ENCODE measurements at places on chromosomes 6 and 20.

DNA sequence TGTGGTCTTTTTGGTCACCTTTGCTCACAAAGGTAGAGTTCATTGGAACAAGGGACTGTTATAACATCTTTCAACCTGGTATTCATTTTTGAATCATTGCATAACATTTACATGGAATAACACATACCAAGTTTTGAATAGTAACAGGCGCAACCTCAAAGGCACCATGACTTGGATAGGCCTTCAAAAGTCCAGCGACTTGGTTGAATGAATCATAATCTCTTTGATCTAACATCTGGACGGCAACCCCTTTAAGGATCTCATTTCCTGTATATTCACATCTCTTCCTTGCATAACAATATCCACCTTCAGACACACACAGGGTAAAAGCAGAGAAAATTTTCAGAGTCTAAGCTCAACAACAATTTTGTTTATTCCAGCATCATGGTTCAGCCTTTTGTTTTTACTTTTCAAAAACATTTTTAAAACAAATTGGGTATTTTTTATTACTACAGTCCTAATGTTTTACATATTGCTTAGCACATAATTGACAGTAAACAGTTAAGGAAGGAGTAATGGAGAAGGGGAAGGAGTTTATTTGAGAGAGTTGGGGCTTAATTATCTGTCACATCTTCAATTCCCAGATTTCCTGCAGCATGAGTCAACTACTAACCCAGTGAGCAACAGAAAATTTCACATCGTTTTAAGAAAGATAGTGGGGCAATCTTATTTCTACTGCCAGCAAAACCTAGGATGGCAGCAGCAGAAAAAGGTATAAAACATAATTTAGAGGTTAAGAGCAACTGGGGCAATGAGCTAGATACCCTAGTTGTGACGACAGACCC, 41.8 kb upstream of the F13A1 start:
- no peak for DNase-seq

- no peak for DNase-seq
Measured at GRCh38 chr6:146381486-146381885, 162.1 kb upstream of the RAB32 start.

GRCh38 chr20:46255440-46256104, 52.7 kb downstream of the CDH22 start:
- DNase-seq = peak; percentile 90

- DNase-seq = no peak
Measured at GRCh38 chr6:135147637-135148592, 33.2 kb upstream of the MYB start.

DNA sequence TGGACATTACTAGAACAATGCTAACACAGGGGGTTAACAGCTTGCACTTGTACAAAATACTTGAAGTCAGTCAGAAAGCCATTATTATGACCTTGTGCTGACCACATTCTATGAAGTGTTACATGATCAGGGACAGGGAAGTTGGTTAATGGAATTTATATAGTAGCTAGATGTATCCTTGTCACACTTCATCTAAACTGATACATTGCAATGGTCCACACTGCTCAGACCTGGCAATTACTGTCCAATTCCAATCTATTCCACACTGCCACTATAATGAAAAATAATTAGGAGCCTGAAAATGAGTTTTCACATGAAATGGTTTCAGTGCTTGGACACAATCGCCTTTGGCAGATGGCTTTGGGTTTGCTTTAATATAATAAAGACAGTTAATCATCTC, 850.8 kb downstream of the EPHA7 start:
- DNase-seq = no peak

DNA sequence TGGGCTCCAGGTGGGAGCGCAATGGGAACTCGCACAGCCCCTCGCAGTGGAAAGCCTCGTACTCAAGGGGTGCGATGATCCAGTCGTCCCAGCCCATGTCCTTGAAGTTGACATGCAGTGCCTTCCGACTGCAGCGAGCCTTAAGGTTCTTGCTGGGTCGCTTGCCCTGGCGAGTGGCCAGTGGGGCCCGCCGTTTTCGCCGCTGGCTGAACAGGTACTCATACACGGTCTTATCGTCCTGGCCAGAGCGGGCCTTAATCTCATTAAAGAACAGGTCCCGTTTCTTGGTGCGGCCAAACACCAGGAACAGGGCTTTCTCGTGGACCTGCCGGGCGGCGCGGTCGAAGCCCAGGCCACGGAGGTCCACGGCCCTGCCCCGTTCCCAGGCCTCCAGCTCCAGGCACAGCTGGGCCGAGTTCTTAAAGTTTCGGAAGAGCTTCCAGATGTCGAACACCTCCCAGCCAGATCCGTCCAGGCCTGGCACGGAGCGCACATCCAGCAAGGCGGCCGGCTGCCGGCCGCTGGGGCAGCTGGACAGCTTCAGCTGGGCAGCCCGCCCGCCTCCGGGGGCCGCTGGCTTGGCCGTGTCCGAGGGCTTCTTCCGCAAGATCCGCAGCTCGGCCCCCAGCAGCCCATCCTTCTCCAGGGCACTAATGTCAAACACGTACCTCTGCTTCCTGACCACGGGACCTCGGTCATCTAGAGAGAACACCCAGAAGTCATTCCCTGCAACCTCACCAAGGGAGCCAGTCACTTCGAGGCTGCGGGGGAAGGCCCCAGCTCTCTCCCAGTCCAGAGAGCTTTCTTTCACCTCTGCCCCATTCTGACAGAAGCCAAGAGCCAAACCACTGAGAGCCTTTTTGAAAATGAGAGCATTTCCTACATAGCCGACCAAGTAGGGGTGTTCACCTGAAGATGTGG, 3.7 kb downstream of the GDF5 start:
- no peak for DNase-seq

DNA sequence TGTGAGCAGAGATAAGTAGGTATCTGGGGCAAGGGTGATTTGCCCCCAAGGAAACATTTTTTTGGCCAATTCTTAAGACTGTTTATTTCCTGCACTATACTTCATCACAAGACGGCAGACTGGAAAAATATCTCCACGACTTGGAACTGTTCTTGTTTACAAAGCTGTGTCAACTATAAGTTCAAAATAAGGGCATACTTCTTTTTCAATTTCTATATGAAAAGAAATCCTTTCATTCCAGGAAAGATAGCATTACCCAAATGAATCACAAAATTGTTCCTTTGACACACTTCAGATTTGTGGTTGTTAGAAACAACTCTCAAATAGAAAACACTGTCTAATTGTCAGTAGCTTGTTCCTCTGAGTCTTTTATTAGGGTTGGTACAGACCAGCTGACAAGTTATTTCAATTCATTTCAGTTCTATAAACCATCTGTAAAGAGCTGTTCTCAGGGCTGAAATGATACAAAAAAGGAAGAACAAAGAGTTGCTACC, 212.9 kb upstream of the PRDM1 start:
- no peak for DNase-seq

DNA sequence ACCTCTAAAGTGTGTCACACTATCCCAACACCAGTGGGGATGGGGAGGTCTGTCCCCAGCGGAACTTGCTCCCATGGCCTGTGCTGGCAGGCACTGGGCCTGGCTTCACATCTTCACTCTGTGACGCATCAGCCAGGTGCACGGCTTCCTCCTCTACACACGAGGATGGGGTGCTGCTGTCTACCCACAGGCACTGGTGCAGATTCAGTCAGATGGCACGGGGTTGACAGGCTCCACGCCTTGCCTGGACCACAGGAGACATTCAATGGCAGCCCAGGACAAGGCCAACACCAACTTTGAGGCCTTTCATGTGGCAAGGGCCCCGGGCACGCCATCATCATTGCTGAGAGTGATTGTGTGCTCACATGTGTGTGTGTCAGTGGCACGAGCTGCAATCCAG, 92.4 kb downstream of the TMEM242 start:
- no peak for DNase-seq

GRCh38 chr6:89434954-89435353, 2.0 kb downstream of the ANKRD6 start:
- no peak for DNase-seq

- DNase-seq = no peak
Measured at GRCh38 chr6:53603386-53604116, 58.6 kb upstream of the GCLC start.

DNA sequence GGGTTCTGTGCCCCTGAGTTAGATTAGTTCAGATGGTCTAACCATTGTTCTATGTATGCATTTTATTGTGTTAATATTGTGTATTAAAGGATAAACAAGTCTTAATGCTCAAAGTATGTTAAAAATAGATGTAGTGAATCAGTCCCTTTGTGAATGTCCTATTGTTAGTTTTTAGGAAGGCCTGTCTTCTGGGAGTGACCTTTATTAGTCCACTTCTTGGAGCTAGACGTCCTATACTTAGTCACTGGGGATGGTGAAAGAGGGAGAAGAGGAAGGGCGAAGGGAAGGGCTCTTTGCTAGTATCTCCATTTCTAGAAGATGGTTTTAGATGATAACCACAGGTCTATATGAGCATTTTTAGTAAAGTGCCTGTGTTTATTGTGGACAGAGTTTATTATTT, 12.3 kb upstream of the HMGN4 start:
- DNase-seq = no peak

DNA sequence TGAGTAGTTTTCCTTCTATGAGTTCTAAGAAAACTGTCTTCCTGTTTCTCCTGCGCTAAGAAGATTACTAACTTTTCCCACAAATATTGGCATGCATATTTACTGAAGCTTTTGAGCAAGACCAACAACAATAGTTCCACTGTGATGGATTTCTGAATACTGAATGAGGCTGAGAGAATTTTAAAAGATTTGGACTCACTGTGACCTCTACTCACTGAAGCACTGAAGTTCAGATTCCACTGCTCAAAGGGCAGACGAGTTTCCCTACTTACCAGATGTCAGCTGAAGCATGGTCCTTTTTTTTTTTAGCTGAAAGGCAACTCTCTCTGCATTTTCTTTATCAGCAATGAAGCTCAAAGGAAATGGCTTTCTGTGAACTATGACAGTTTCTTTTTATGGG, 718.5 kb downstream of the RFPL4B start:
- no peak for DNase-seq

GRCh38 chr20:1894471-1894950, 696 bp upstream of the SIRPA start:
- DNase-seq = no peak

DNA sequence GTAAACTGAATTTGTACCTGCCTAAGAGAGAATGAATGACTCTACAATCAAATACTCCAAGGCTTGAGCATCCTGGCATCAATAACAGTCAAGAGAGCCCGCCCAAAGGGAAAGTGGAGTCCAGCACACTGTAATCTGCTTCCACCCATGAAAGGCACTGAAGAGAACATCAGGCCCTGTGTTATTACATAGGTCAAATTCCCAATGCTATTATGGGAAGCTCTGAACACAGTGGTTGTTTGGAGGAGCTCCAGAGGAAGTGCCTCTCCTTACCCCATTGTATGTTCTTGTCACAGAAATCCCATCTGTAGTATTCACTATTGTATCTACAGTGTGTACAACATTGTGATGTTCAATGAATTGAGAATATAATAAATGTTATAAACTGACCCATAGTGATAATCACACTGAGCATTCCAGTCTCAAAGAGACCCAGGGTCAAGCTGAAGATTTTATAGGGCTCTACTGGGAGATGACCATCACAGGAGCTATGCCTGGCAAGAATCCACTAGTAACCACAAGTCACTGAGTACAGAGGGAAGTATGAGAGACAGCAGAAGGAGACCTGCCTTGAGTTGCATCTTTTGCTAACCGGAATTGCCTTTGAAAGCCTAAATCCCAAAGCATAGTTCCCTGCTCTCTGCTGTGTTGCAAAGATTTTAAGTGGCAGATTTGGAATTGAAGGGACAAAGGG, 446.7 kb downstream of the GJA1 start:
- DNase-seq = no peak

GRCh38 chr6:14275493-14275851, 157.9 kb downstream of the CD83 start:
- no peak for DNase-seq

- no peak for DNase-seq
Measured at GRCh38 chr6:11460837-11461661, 76.5 kb upstream of the TMEM170B start.

- no peak for DNase-seq
Measured at GRCh38 chr6:42369568-42369967, 82.2 kb downstream of the TRERF1 start.

GRCh38 chr6:26122402-26122792, 35.2 kb downstream of the HFE start:
- DNase-seq = no peak

- no peak for DNase-seq
Measured at GRCh38 chr6:1001655-1002349, 308.9 kb upstream of the EXOC2 start.

DNA sequence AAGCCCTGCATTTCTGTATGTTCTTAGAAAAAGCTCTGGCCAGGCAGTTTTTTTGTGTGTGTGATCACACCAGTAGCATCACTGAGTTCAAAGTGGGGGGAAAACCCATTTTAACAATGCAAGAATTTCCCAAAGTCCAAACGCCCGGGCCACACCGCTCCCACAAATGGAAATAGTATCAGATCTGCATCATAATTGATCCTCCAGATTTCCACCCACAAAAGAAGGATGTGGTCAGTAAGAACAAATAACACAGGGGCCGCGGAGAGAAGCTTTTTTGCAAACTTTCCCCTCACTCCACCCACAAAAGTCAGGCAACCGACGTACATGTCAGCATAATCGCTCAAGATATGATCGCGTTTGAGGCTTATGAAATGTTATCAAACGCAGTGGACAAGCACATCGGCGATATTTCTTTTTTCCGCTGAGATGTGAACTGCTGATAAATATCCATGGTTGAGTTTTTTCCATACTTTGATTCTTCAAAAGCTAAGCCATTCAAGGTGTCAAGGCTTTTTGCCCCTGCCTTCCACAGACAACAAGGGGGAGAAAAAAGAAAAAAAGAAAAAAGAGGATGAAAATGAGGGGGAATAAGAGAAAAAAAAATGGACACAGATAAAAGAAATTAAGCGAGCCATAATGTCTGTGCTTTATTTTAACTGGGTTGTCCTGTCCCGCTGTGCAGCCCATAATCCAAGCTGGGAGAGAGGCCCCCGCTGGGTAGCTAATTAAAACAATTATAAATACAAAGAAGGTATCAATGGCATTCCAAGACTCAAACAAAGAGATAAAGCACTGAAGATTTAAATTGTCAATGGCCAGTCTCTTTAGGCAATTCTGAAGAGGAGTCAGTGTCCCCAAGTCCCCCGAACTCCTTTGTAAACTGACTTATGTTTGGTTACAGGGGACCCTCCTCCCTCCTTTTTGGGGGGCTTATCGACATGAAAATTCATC, 143.5 kb downstream of the ZFP64 start:
- no peak for DNase-seq

Measured in NCI-H1417 treated with DMSO at 0.1 percent for 48 hours (cell line).